Small intestine (tissue), 16 donors: ENCODE measurements at places on chromosomes 16 and 17. TPM values are rescaled to one million over a fixed set of nuclear protein-coding genes. Genes with fewer than 3 reads are reported as not detected.

- DNase-seq = no peak
Observed at GRCh38 chr17:19012171-19013080, 7.9 kb upstream of the FAM83G start.

DNA sequence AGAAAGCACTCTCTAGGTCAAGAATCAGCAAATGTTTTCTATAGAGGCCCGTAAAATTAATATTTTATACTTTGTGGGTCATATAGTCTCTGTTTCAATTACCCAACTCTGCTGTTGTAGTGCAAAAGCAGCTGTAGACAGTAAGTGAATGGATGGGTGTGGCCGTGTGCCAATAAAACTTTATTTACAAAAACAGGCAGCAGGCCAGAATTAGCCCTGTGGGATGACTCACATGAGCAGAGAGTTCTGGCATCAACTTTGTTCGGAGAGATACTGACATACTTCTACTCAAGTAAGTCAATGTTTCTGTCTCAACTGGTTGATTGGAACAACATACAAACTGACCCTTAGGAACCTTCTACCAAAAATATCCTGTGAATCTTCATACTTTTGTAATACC is 616.2 kb downstream of the MAF start:
- no peak for DNase-seq

DNA sequence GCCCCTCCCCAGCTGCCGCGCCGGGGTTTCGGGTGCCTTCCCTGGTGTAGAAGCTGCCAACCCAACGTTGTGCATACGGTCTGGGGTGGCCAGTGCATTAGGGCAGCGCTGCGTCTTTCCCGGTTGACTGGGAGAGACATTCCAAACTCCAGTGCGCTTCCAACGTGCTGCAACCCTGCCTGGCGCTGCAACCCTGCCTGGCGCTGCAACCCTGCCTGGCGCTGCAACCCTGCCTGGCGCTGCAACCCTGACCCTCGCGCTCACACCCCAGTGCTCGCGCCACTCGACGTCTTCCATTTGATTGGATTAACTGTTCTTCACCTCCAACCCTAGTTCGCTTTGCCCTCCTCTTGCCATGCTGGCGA is 488 bp upstream of the HAP1 start:
- no peak for DNase-seq

GRCh38 chr16:6926762-6927161 is 405.9 kb upstream of the RBFOX1 start:
- no peak for DNase-seq

DNA sequence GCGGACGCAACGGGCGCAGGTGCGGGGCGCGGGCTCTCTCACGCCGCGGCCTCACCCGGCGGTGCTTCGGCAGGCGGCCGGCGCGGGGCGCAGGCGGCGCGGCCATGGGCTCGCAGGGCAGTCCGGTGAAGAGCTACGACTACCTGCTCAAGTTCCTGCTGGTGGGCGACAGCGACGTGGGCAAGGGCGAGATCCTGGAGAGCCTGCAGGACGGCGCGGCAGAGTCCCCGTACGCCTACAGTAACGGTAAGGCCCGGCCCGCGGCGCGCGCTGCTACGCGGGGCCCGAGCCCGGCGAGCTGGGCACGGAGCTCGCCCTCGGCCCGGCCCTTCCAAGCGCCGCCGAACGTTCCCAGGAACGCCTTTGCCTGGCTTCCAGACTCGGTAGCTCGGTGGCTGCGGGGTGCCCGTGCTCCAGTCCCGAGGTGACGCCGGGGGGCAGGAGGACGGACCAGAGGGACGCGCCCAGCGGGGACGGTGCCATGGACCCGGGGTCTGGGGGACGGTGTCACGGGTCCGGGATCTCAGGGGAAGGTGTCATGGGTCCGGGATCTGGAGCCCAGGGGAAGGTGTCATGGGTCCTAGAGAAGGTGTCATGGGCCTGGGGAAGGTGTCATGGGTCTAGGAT is 435 bp downstream of the RAB40C start:
- no peak for DNase-seq

- peak; percentile 63 for DNase-seq
Observed at GRCh38 chr17:8965394-8966168, at the start of gene PIK3R5. Gene PIK3R5 (minus strand): TSS chr17:8965707. CDS start chr17:8911494, 54,213 bp downstream.

- no peak for DNase-seq
Observed at GRCh38 chr16:1010251-1010650, 28.7 kb downstream of the SOX8 start.

GRCh38 chr16:69904495-69905170 is 46.5 kb upstream of the CLEC18A start:
- DNase-seq = no peak

GRCh38 chr16:86848821-86849220 is 270.5 kb downstream of the FOXL1 start:
- no peak for DNase-seq

DNA sequence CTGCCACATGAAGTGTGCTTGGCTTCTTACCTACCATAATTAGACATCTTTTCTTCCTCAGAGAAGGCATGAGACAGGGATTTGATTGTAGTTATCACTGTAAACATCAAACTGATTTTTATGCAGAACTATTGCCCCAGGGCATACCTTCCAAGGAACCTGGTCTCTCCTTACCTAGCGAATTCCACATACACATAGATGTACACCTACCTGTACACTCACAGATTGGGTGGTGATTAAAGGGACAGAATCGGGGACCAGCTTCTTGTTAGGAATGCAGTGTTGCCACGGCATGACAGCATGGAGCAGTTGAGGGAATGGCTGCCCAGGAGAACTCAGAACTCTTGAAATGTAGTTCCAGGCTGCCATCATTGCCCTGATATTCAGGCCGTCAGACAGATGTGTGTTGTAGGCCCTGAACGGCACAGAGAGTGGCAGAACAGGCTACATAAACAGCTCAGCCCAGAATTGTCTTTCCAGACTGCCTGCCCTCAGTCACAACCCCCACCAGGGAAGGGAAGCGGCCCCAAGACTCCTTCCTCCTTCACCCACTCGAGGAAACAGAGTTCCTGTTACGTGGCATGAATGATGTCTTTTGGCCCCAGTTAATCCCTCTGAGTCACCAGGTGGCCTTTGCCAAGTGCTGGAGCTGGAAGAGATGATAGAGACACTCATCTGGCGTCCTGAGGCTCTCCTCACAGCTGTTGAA is 17.8 kb upstream of the NAGLU start:
- peak; percentile 95 for DNase-seq

DNA sequence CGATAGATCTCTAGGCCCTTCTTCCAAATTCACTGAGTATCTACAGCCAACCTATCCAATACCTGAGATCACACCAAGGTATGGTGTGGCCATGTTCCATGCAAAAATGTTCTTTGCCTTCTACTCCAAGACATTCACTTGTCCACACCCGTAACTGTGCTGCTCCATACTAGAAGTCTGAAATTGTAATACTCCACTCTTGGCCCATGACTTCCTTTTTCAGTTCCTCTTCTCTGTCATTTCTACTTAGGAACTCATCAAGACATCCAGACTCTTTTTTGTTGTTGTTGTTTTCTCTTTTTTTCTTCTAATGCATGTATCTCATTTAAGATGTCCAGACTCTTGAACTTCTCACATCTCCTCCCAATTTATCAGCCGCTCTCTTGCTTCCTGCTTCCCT is 42.5 kb upstream of the KSR1 start:
- DNase-seq = no peak

- DNase-seq = no peak
Observed at GRCh38 chr17:82018152-82018988, 4.3 kb downstream of the CENPX start.

- no peak for DNase-seq
Observed at GRCh38 chr17:56452461-56452860, 141.0 kb upstream of the NOG start.

DNA sequence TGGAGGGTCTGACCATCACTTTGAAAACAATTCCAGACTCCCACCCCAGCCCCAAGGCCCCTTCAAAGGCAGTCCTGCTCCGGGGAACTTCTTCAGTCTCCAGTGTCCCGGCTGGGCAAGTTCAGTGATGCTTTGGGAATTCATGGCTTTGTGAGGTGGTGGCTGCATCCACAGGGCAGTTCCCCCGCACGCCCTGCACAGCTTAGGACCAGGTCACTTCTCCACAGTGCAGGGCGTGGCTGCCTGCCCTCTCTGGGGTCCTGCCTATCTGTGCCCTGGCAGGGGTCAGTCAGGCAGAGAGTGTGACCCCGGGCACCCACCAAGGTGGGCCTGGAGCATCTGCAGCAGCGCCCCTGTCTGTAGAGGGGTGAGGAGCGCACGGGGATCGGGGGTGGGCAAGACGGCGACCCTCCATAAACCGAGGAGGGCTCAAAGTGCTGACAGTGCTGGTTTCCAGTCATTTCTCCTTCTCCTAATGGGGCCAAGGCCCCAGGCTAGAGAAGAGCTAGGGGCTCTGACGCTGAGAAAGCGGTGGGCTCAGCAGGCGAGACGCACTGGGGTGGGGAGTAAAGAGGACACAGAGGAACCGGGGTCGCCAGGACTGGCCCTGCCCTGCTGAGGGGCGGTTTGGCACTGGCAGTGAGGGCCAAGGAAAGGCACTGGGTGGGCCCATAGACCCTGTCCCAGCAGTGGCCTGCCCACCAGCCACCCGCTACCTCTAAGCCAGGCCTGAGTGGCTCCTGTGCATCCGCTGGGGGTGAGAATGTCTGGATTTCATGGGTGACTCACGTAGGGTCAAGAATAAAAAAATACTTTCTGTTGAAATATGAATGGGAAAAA is 4.2 kb upstream of the ARHGAP27 start:
- no peak for DNase-seq

DNA sequence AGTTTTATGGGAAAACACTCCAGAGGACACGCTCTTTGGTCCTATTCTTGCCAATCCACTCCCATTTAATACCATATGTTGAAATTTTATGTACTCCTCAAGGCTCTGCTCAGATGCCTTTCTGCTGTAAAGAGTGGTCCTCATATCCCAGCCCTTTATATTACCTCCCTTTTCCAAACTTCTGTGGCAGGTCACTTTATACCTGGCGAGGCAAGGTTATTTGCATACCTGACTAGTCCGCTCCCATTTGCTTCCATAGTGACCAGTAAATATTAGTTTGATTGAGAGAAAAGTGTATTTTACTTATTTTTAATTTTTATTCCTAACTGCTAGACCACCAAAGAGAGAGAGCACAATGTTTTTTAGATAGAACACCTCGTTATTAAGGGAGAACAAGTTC is 17.3 kb downstream of the KRT12 start:
- DNase-seq = no peak

DNA sequence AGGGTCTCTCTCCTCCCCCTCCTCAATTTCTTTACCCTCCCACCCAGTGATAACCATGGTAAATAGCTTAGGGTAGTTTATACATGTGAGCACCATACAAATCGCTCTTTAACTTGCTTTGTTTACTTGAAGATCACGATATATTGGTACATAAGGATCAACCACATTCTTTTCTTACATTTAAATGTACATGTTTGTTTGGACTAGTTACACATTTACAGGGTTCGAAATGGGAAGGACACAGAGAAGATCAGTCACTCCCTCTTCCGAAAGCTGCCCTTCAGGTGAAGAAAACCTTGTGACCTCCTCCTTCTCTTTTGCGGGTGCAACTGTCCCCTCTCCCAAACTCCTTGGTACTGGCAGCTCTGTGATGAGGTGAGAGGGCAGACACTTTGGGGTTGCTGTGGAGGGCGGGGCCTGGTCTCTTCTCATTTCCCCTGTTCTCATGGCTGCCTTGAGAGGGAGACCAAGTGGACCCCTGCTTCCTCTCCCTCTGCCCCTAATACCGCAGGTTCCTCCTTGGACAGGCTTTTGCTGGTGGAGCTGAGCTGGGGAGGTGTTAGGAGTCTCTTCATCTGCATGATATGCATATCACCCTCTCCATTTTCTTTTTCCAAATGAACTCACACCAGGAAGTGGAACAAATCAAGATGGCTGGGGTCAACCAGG is 4.7 kb upstream of the PIK3R6 start:
- no peak for DNase-seq

- DNase-seq = no peak
Observed at GRCh38 chr16:83772806-83773205, 35.0 kb upstream of the HSBP1 start.

- no peak for DNase-seq
Observed at GRCh38 chr17:54882371-54882770, 18.3 kb upstream of the TOM1L1 start.

DNA sequence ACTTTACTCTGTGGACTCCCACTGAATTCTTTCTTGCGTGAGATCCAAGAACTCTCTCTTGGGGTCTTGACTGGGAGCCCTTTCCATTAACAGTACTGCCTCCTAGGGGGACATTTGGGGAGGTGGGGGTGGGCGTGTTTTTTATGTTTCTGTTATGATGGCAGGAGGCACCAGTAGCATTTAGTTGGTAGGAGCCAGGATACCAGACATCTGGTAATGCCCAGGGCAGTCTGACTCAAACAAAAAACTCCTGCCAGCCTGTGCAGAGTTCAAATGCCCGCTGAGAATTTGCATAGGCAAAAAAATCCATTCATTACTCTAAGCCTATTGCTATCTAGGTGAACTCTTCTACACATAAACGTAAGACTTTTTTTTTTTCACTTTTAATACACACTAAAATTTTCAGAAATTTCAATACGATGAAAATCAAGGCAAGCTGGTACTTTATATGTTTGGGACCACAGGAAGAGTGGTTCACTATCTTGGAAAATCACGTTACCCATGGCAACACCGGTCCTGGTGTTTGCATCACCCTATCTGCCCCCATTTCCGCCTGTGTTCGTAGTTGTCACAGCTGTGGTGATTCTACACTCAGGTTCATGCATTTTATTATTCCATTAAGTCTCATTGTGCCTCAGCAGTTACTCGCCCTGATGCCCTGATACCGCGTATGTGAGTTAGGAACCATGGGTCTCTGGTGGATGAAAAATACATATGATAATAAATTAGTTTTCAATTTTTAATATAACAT is 121.1 kb upstream of the XYLT1 start:
- no peak for DNase-seq

GRCh38 chr17:60601447-60602384 is 1.7 kb downstream of the PPM1D start:
- DNase-seq = peak; percentile 87

- DNase-seq = peak; percentile 21
Observed at GRCh38 chr16:74583926-74584666, 22.8 kb downstream of the GLG1 start.

The TMEM97 gene
- 33.1 TPM for polyA plus RNA-seq

The USP31 gene
- polyA plus RNA-seq = 3.1 TPM

The CBLN1 gene
- 2.1 TPM for polyA plus RNA-seq

The HSD11B2 gene
- polyA plus RNA-seq = 9.7 TPM

The SHISA9 gene
- 0.19 TPM for polyA plus RNA-seq

The SSTR5 gene
- polyA plus RNA-seq = 0.87 TPM

The KRT40 gene
- not detected for polyA plus RNA-seq

The ZFPM1 gene
- 14.9 TPM for polyA plus RNA-seq

The ITGAD gene
- 0.15 TPM for polyA plus RNA-seq

The TMEM256 gene
- 771 TPM for polyA plus RNA-seq

The NAGS gene
- polyA plus RNA-seq = 46.3 TPM

The CRK gene
- 42.9 TPM for polyA plus RNA-seq

The ABCC12 gene
- not detected for polyA plus RNA-seq

The SPATA32 gene
- 0.32 TPM for polyA plus RNA-seq

The APOH gene
- polyA plus RNA-seq = not detected

The RILP gene
- polyA plus RNA-seq = 122 TPM

The EPOP gene
- polyA plus RNA-seq = 1.3 TPM

The TNFSF13 gene
- 107 TPM for polyA plus RNA-seq

The HASPIN gene
- polyA plus RNA-seq = not detected

The CDH5 gene
- 14.3 TPM for polyA plus RNA-seq
